ENCODE measurements at places on chromosomes 6 and 20.

- no peak for DNase-seq
These were observed 124.9 kb downstream of the TIAM2 start for GRCh38 chr6:155120034-155120433.

- DNase-seq = no peak
These were observed 558.9 kb downstream of the PKHD1 start for GRCh38 chr6:51528556-51528955.

- no peak for DNase-seq
These were observed 222.8 kb upstream of the PLN start for GRCh38 chr6:118325220-118325860.

- DNase-seq = no peak
These were observed 107.3 kb downstream of the IRF4 start for GRCh38 chr6:498795-499231.

DNA sequence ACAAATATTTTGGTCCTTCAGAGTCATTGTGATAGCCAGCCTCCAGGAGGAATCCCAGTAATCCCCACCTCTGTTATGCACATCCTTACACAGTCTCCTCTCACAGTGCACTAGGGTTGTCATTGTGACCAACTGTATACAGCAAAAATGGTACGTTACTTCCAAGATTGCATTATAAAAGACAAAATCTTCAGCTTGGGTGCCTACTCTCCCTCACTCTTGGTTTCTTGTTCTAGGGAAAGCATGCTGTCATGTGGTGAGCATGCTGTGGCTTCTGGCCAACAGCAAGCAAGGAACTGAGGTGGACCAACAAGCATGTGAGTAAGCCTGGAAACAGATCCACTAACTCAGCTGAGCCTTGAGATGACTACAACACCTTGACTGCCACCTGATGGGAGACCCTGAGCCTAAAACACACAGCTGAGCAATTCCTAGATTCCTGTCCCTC, 130.1 kb upstream of the DST start:
- no peak for DNase-seq

- no peak for DNase-seq
These were observed 134.8 kb upstream of the BEND6 start for GRCh38 chr6:56820060-56820459.

DNA sequence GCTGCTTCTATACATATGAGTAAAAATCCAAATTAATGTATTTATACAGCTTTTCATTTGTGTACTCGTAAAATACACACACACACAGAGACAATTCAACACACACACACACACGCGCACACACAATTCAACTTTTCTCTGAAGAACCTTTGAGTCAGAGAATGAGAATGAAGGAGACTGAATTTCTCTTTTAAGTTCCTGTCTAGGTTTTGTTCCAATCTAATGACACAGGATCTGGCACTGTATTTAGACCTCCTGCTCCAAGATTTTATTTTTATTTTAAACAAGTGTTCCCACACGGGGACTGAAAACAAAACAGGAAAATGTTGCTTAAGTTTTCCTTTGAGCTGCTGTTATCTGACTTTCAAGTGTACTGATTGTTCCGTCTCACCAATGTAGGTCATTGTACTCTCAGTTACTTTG, 250.8 kb downstream of the LAMA2 start:
- DNase-seq = no peak

GRCh38 chr6:132598473-132598872, 8.9 kb upstream of the TAAR5 start:
- no peak for DNase-seq

GRCh38 chr20:60009318-60009717, 51.1 kb downstream of the CDH26 start:
- no peak for DNase-seq

- DNase-seq = no peak
These were observed 121.6 kb upstream of the LGSN start for GRCh38 chr6:63441266-63441956.

- DNase-seq = no peak
These were observed 2.0 kb downstream of the TTLL9 start for GRCh38 chr20:31872406-31872805.

DNA sequence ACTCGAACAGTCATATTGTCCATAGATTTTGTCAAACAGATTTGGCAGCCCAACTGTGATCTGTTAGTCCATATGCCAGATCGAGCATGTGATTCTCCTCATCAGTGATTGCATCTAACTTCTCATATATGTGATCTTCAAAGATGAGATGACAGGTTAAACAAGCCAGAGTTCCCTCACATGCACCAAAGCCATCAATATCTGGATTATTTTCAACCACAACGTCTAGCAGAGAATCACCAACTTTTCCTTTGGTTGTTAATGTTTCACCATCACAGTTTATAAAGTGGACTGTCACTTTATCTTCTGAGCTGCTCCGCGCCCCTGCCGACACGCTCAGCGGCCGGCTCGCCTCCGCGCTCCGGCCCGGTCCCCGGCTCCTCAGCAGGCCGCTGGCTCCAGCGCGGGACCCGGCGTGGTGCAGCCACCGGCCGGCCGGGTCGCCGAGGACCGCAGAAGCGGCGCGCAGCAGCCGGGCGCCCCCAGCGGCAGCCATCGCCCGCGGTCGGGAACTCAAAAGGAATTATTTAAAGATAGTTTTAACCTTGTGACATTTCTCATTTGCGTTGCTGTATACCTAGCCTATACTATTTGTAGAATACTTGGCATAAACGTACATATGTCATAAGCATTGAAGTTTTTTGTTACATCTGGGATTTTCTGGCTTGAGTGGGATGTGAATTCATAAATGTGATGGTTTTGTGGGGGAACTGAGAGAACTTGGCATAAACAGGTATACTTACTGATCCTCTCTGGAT, 40.1 kb upstream of the DYNLRB1 start:
- DNase-seq = peak; percentile 39

DNA sequence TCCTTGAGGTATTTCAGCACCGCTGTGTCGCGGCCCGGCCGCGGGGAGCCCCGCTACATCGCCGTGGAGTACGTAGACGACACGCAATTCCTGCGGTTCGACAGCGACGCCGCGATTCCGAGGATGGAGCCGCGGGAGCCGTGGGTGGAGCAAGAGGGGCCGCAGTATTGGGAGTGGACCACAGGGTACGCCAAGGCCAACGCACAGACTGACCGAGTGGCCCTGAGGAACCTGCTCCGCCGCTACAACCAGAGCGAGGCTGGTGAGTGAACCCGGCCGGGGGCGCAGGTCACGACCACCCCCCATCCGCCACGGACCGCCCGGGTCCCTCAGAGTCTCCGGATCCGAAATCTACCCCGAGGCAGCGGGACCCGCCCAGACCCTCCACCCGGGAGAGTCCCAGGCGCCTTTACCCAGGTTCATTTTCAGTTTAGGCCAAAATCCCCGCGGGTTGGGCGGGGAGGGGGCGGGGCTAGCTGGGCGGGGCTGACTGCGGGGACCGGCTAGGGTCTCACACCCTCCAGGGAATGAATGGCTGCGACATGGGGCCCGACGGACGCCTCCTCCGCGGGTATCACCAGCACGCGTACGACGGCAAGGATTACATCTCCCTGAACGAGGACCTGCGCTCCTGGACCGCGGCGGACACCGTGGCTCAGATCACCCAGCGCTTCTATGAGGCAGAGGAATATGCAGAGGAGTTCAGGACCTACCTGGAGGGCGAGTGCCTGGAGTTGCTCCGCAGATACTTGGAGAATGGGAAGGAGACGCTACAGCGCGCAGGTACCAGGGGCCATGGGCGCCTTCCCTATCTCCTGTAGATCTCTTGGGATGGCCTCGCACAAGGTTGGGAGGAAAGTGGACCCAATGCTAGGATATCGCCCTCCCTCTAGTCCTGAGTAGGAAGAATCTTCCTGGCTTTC, 693 bp downstream of the HLA-F start:
- DNase-seq = no peak

GRCh38 chr6:15352845-15353244, 107.0 kb downstream of the JARID2 start:
- DNase-seq = no peak

DNA sequence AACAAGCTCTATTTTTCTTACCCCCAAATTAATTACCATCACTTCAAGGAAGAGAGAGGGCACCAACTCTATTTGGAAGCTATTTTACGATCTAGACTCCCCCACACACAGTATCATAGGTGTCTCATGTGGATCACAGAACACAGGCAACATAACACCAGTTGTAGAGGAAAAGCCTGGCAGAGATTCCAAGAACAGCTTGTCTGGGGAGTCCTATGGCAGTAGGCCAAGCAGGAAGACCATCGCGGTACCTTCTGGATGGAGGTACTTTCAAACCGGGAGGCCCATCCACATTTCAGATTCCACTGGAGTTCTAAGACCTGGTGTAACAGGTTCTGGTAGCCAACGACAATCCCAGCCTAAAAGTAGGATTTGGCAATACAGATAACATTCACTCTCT, 37.6 kb upstream of the SPDEF start:
- no peak for DNase-seq

GRCh38 chr6:2103765-2104523, 141.5 kb downstream of the GMDS start:
- DNase-seq = peak; percentile 52

- DNase-seq = no peak
These were observed 105.8 kb upstream of the TOP1 start for GRCh38 chr20:40922865-40923264.

- DNase-seq = no peak
These were observed 931.1 kb downstream of the C6orf118 start for GRCh38 chr6:164378330-164378729.

Measured in renal pelvis (tissue), 12 donors.